ENCODE measurements at places on chromosomes 4 and X. TPM values are rescaled to one million over a fixed set of nuclear protein-coding genes. Genes with fewer than 3 reads are reported as not detected.

DNA sequence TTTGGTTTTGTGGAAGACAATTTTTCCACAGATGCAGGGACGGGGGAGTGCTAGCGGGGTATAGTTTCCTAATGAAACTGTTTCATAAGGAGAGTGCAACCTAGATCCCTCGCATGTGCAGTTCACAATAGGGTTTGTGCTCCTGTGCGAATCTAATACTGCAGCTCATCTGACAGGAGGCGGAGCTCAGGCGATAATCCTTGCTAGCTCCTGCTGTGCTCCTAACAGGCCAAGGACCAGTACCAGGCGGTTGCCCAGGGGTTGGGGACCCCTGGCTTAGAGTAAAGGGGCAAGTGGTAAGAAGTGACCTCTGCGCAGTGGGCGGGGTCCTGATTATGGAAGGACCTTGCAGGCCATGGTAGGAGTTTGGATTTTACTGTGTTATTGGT lies 3.8 kb downstream of the SCML1 start:
- no peak for DNase-seq

- no peak for DNase-seq
These were observed 215.8 kb downstream of the MID1IP1 start for GRCh38 chrX:39017077-39017476.

The RIBC1 gene
- total RNA-seq: 1.4 TPM

The PCDH7 gene
- total RNA-seq: not detected

The MAGEA3 gene
- total RNA-seq: not detected

DNA sequence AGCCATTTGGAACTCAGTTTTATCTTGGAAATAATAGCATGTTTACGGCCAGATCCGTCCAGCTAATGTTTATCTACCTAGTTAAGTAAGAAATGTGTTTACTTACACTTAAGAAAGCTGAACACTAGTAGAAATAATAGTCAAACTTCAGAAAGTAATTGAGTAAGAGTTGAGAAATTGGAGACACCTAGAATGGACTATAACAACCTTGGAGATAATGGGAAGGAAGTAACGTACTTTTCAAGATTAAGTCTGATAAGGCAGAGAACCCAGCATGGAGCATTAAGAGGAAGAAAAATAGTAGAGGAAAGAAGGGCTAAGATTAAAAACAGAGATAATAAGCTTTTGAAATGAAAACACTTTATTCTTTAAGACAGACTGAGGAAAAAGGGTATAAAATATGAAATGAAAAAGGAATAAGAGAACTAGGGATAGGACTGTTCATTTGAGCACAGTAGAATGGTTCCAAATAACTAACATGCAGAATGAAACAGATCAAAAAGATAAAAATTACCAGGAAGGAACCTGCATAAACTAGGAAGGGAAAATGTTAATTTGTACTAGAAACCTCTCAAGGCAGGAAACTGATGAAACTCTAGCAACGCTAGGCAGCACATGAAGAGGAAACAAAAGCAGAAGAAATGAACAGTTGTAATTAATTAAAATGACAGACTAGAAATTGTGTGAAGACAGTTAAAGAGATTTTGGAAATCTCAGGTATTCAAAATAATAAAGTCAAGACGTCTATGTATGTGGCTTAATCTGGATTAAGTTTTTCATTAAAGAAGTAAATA lies 71.7 kb downstream of the FBXW7 start:
- DNase-seq: no peak

The TMEM150C gene
- total RNA-seq: not detected

DNA sequence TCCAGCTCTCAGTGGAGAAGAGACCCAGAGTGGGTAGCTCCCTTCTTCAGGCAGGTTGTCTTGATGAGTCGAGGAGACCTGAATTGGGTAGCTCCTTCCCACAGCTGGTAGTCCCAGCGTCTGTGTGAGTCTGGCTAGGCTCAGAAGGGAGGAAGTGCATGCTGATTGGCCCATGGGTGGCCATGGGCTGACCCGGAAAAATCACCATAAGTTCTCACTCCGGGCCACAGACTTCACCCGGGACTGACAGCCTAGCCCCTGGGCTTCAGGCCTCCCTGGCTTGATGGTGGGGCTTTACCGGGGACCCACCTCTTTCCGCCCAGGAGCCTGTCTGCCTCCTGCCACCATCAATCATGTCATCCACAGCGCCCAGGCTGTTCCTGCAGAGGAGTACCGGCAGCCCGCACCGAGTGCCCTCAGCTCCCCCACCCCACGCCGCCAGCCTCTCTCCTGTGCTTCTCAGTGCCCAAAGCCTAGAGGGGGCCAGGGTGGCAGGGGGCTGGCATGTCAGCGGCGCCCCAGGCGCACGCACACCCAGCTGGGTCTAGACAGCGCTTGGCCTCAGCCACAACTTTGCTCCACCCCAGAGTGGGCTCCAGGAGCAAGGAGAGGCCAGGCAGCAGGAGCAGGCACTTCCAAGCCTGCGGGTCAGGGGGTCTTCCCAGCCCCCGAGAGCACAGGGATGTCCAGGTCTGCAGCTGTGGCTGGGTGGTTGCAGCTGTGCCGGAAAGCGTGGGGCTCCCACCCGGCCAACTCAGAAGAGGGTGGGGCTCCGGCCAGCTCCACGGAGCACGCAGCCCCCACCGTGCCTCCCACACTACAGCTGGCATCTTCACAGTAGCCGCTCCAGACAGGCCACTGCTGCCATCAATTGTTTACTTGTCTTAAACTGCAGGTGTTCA lies 16.1 kb upstream of the SAT1 start:
- no peak for DNase-seq

The SLC10A7 gene
- total RNA-seq: 19.5 TPM

- no peak for DNase-seq
These were observed 178.2 kb downstream of the PTTG2 start for GRCh38 chr4:38138363-38138762.

The NSG1 gene
- 39.7 TPM for total RNA-seq

DNA sequence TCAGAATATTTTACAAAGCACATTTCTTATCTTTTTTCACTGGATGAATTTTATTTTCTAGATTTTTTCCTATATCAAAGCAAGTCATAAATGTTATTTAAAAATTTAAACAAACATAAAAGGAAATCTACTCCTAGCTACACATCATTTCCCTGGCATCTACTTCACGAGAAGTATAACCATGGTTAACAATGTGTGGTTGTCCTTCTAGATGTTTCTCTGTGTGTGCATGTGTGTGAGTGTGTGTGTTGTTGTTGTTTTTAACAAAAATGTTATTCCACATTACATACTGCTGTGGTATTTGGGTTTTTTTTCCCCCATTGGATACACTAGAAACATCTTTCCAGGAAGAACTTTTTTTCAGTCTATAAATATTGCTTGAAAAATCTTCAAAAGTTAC lies 103.1 kb downstream of the CHIC2 start:
- no peak for DNase-seq

DNA sequence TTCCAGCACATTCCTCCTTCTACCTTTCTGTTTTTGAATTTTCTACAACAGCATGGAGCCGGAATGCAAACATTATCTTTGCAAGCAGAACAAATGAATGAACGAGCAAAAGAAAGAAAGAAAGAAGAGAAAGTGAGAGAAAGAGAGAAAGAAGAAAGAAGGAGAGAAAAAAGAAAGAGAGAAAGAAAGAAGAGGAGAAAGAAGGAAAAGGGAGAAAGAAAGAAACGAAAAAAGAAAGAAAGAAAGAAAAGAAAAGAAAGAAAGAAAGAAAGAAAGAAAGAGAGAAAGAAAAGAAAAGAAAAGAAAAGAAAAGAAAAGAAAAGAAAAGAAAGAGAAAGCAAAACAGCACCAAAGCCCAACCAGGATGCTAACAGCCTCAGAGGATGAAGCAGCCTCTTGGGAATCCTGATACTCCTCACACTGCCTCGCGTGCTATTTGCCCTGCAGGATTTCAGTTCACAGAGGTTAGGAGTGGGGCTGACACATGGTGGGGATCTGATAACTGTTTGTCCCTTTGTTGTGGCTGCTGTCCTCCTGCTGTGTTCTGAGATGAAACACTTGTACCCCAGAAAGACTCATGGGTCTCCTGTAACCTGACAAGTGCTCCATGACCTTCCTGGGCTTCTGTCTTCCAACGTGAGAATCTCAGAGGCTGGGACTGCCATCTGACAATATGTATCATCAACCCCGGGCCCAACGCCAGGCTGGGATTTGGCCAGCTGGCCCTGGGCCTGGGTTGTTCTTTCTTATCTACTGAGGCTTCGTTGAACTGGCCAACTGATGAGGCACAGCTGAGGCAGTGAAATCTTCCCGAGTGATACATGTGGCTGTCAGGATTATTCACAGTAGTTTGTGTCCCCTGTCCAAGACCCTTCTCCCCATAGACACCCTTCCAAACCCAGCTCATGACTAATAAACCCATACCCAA lies 61.0 kb downstream of the SEPSECS start:
- no peak for DNase-seq

The MAGEE2 gene
- total RNA-seq: not detected

- DNase-seq: no peak
These were observed 44.4 kb downstream of the REPS2 start for GRCh38 chrX:16990839-16991238.

The REELD1 gene
- 0.28 TPM for total RNA-seq

GRCh38 chr4:82639971-82640370 lies 78.2 kb upstream of the TMEM150C start:
- no peak for DNase-seq

- DNase-seq: no peak
These were observed 426.3 kb downstream of the GPM6A start for GRCh38 chr4:175385797-175386196.

DNA sequence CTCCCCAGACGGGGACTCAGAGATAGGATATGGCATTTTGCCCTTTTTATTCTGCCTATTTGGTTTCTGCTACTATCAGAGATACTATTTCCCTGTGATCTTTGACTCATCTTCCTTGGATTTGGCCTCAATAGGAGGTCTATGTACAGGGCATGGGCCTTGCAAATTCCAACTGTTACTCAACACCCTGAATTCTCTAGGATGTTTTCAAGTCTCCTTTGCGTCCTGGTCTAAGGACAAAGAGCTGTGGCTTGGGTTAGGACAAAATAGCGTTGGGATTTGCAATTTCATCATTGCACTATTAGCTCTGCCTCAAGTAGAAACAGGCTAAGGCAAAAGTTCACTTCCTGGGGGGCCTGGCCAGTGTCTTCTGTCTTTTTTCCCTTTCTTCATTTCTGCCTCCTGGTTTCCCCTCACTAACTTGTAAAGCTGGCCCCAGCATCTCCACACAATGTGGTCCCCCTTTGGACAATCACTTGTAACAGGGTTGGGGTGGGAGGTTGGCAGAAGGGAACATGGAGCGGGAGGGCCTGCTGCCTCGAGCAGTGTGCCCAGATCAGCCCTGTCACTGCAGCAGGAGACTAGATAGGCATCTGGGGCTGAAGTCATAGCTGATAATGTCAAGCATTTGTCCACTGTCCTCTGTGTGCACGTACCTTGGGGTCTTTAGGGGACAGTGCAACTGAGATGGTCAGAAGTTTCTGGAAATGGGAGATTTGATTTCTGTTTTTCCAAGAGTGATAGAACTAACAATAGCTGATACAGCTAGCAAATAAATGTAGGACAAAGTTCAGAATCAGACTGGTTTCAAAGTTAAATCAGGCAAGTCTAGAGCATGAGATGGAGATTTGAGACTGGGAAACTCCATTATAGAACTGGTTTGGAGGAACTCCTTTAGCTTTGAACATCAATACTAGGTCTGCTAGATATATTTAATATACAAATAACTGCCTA lies 25.8 kb upstream of the STBD1 start:
- no peak for DNase-seq

DNA sequence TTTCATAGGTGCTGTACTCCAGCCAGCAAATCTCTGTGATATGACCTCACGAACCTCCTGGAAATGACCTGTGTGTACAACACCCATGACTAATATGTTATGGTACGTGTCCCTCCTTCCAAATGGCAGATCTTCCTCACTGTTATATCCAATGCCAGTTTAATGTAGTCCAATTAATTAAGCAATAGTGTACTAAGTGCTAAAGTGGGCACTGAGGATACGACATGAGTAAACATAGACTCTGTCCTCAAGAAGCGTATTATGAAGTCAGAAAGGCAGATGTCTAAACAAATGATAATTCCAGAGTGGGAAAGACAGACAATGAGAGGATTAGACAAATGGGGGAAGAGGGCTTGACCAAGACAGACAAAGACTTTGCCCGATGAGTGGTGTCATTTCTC lies 33.9 kb downstream of the GPRIN3 start:
- DNase-seq: no peak

DNA sequence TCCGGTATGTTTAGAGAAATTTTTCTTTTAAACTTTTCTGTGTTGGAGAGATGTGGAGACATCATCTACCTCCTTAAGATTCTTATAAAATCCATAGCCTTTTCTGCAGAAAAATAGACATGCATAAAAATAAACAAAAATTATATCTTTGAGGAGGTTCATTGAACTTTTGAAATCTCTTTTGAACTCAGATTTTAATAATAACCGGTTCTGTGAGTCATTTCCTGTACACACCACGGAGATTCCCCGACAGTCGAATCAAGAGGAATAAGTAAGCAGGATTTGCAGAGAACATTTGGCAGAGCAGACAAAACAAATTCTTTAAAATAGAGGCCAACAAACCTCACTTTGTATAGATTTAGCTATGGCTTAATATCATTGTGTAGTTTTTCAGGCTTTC lies 918.7 kb upstream of the POU3F4 start:
- DNase-seq: no peak

GRCh38 chrX:16552546-16552945 lies 97.4 kb upstream of the S100G start:
- no peak for DNase-seq

GRCh38 chrX:153538424-153538823 lies 21.0 kb downstream of the ATP2B3 start:
- no peak for DNase-seq

The MAGEB1 gene
- not detected for total RNA-seq

The GYPB gene
- 1.3 TPM for total RNA-seq

GRCh38 chr4:84634961-84635360 lies 52.0 kb downstream of the CDS1 start:
- no peak for DNase-seq

- DNase-seq: no peak
These were observed 6.3 kb upstream of the C4orf36 start for GRCh38 chr4:86898562-86898961.

DNA sequence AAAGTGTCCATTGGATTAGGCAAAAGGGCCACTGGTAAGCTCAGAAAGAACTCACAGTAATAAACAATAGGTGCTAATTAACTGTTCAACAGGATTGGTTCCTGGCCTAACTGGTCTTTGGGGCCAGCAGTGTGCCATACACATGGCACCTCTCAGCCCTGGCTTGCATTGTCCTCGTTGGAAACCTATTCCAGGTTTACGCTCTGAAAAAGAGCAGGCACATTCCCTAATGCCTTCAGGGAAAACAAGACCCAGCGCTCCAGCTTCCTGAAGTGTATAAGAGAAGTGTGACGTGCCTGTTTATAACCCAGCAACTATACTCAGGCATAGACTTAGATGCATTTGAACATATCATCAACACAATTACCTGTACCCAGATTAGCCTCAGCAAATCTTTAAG lies 51.9 kb upstream of the RBM47 start:
- DNase-seq: no peak

The APLN gene
- 1.9 TPM for total RNA-seq

DNA sequence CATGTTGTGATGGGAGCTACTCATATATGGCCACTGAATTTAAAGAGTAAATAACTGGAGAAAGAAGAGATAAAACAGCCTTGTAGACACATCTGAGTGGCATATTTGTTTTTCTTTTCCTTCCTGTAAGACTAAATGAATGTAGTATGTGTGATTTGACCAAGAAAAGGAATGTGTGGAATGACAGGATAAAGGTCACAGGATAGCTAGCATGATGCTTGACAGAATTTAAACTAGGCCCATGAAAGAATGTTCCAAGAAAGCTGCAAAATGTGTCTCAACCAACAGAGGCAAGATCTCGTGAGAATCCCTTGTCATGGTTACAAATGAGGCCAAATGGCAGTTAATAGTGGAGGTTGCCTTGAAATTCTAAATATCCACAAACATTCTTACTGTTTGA lies 137.0 kb downstream of the KCNIP4 start:
- no peak for DNase-seq

The PLAC1 gene
- not detected for total RNA-seq

The PSAPL1 gene
- not detected for total RNA-seq
